ENCODE measurements at places on chromosomes 4 and X.

DNA sequence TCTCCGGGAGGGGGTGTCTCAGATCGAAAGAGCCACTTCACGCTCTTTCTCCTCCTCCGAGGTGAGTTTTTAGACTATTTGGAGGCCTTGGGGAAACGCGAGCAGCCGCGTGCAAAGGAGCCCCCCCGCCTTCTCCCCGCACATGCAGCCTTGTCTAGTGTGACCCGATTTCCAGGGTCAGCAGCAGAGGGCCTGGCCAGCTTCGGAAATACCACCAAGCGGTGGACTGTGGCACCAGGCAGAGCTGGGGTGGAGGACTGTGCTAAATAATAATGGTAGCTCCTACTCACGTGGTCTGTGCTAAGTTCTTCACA is 79.3 kb upstream of the BCOR start:
- peaks cover 1% of the 10 kb centered on the region for H3K4me1 ChIP-seq
- H3K27me3 ChIP-seq = peaks cover 8% of the 10 kb centered on the region
- peak overlapping the region; percentile 41 for H3K4me3 ChIP-seq
- no peak for DNase-seq
- no peak overlapping the region for H3K27ac ChIP-seq

DNA sequence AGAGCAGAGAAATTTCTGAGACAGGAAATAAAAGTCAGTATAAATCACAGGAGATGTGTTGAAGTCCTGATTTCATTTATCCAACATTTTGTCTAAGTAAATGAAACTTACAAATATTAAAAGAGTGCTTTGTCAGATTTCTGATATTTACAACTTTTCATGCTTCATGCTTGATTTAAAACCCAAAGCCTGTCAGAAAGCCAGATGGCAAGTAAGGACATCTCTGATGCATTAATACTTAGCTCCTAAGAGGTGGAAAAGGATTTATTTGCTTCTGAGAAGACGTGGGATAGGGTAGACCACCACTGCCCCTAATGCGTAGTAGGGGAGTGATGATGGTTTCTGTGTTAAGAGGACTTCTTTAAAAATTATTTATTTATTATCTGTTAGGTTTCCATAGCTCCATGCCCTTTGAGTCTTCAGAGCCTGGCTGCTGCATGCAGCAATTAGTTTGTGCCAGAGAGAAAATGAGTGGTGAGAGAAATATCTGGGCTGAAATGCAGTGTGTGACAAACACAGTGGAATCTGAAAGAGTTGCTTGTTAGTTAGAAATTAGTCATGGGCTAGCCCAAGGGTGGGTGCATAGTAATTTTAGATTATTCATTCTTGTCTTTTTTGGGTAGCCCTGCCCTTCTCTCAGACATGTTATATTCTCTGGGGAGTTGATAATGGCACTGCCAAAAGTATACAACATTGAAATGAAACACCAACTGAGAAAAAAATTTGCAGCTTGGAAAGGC is 333.8 kb downstream of the C4orf33 start:
- no peak overlapping the region for H3K4me3 ChIP-seq
- no peaks in the 10 kb centered on the region for H3K36me3 ChIP-seq
- no peaks in the 10 kb centered on the region for H3K27me3 ChIP-seq
- H3K4me1 ChIP-seq = no peaks in the 10 kb centered on the region
- no peak overlapping the region for H3K27ac ChIP-seq

DNA sequence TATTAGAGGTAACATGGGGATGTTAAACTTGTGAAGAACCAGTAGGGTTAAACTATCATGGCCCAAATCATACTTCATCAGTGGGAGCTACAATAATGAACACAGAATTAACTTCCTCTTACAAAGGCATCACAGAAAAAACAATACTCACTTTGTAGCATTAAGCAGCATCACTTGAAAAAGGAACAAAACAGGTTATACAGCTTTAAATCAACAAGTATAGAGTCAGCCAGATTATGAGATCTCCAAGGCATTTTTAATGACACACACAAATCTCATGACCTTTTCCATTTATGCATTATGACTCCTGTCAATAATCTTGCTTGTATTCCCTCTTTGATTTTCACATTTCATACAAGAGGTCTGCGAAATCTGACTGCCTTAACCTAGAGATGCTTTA is 18.3 kb downstream of the FBXL5 start:
- no peak overlapping the region for H3K27ac ChIP-seq
- no peak for DNase-seq
- H3K4me3 ChIP-seq = no peak overlapping the region
- H3K36me3 ChIP-seq = peaks cover 97% of the 10 kb centered on the region
- H3K27me3 ChIP-seq = no peaks in the 10 kb centered on the region

DNA sequence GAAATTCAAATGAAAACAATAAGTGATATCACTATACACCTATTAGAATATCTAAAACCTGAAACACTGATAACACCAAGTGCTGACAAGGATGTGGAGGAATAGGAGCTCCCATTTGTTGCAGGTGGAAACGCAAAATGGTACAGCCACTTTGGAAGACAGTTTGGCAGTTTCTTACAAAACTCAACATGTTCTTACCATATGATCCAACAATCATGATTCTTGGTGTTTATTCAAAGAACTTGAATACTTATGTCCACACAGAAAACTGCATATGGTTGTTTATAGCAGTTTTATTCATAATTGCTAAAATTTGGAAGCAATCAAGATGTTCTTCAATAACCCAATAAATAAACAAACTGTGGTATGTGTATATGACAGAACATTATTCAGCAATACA is 107.9 kb downstream of the FHDC1 start:
- no peak overlapping the region for H3K27ac ChIP-seq
- no peak for DNase-seq
- H3K27me3 ChIP-seq = no peaks in the 10 kb centered on the region
- no peaks in the 10 kb centered on the region for H3K4me1 ChIP-seq
- H3K36me3 ChIP-seq = no peaks in the 10 kb centered on the region

DNA sequence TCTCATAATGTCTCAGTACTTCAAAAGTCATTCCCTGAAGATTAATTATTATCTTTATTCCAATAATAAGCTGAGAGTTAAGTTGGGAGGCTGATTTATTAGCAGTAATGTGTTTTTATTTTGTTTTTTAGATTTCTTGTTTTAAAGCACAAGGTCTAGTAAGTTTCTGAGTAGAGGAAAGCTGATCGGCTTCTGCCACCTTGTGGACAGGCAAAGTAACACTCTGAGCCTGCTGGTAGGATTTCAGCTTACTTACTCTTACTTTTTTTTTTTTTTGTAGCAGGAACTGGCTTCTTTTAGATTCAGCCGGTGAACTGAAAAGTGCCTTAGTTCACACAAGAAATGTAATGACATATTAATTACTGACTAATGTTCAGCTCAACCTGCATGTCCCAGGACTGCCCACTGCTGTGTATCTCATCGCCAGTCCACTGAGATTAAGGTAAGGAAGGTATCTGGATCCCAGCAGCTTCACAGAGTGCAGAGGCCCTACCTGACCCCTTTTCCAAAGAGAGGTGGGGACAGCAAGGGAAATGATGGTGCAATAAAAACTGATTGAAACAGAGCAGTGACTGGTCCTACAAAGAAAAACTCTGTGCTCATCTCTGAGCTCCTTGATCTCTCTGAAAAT is 126.5 kb downstream of the ADGRA3 start:
- H3K4me3 ChIP-seq = no peak overlapping the region
- peaks cover 87% of the 10 kb centered on the region for H3K36me3 ChIP-seq
- H3K27me3 ChIP-seq = no peaks in the 10 kb centered on the region
- peak; percentile 47 for DNase-seq
- H3K27ac ChIP-seq = no peak overlapping the region

GRCh38 chr4:139451997-139452396 is 1.9 kb upstream of the RAB33B start:
- no peaks in the 10 kb centered on the region for H3K27me3 ChIP-seq
- H3K4me3 ChIP-seq = peak overlapping the region; percentile 90
- no peak for DNase-seq
- no peaks in the 10 kb centered on the region for H3K36me3 ChIP-seq
- H3K27ac ChIP-seq = no peak overlapping the region

DNA sequence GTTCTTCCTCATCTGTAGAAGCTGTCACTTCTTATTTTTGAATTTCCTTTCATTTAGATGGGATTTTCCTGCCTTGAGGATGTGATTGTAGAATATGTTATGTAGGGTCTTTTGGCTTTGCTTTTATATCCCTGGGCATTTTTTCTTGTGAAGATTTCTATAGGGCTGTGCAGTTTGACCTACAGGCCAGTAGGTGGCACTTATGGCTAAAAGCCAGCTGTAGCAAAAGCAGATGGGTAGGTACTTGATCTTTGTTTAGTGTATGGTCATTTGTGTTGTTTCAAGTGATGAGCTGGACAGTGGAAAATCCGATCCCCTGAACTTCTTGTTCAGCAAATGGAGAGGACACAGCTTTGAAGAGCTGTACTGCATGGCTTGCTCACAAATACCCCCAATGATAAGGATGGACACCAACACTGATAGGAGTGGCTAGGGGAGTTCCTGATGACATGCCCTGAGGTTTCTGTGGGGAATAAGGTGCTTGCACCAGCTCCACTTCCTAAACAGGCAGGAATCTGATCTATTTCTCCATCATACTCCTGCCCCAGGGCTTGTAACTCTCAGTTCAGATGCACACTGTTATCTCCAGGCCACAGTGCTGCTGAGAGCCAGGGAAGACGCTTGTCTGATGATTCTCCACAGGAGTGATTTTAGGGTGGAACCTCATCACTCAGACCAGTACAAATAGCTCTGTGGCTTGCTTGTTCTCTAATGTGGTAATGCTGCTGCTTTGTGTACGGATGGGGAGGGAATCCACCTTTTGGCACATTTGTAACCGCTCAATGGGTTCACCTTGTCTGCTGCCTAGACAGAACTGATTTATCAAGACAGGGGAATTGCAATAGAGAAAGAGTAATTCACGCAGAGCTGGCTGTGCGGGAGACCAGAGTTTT is 417.1 kb upstream of the MAGEB16 start:
- no peak for DNase-seq
- no peaks in the 10 kb centered on the region for H3K36me3 ChIP-seq
- no peaks in the 10 kb centered on the region for H3K27me3 ChIP-seq
- H3K27ac ChIP-seq = no peak overlapping the region
- no peaks in the 10 kb centered on the region for H3K4me1 ChIP-seq

GRCh38 chr4:109978704-109979454 is 66.2 kb downstream of the EGF start:
- H3K4me3 ChIP-seq = no peak overlapping the region
- DNase-seq = peak; percentile 23
- no peaks in the 10 kb centered on the region for H3K27me3 ChIP-seq
- no peak overlapping the region for H3K27ac ChIP-seq
- H3K4me1 ChIP-seq = peaks cover 7% of the 10 kb centered on the region

- H3K4me1 ChIP-seq = peaks cover 13% of the 10 kb centered on the region
- H3K27ac ChIP-seq = peak overlapping the region; percentile 49
- no peaks in the 10 kb centered on the region for H3K27me3 ChIP-seq
- H3K36me3 ChIP-seq = no peaks in the 10 kb centered on the region
These were observed 1.4 kb downstream of the NDNF start for GRCh38 chr4:121070696-121071639.

GRCh38 chrX:47523297-47523696 is 37.7 kb upstream of the ARAF start:
- H3K4me1 ChIP-seq = no peaks in the 10 kb centered on the region
- peak overlapping the region; percentile 80 for H3K4me3 ChIP-seq
- DNase-seq = peak; percentile 48
- H3K27ac ChIP-seq = no peak overlapping the region
- H3K27me3 ChIP-seq = peaks cover 3% of the 10 kb centered on the region

GRCh38 chrX:103818842-103819619 is 13.0 kb downstream of the RAB9B start:
- H3K27me3 ChIP-seq = no peaks in the 10 kb centered on the region
- no peak for DNase-seq
- no peak overlapping the region for H3K27ac ChIP-seq

Measured in neuronal stem cell (in vitro differentiated cells).